ENCODE measurements at places on chromosomes 1 and 21. TPM values are rescaled to one million over a fixed set of nuclear protein-coding genes. Genes with fewer than 3 reads are reported as not detected.

DNA sequence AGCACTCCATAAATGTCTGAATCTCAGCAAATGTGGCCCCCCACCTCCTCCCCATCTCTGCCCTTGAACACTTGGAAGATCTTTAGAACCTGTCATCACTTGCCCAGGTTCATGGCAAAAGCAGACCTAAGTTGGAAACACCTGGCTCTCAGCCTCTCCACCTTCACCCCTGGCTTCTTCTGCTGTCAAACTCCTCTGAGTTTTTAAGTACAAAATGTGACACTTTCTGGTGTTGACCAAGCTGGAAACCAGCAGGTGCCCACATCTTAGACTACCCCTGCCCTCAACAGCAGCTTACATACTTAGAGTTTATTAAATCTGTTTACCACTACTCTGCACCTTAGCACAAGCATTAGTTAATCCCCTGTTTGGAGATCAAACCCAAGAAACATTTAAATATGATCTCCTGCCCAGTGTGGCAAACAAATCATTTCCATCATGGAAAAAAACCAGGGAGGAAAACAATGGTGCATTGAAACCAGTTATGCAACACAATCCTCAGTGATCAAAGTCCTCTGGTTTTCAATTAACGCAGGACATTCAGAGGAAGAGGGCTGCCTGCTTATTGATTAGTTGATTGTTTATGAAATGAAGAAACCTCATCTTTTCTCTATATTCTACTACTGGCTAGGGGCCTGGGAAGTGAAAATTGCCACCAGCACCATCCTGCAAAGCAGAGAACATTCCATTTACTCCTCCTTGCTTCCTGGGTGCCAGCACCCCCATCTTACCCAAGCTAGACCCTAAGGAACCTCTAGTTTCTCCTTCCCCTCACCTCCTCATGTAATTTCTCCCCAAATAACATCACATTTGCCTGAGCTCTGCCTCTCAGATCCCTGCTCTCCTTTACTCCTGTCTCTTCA lies 139.4 kb upstream of the RAB4A start:
- DNase-seq, result no peak

- no peak for DNase-seq
Measured at GRCh38 chr1:156478250-156478627, 22.3 kb downstream of the MEF2D start.

- no peak for DNase-seq
Measured at GRCh38 chr1:242201090-242201489, 202.2 kb upstream of the MAP1LC3C start.

DNA sequence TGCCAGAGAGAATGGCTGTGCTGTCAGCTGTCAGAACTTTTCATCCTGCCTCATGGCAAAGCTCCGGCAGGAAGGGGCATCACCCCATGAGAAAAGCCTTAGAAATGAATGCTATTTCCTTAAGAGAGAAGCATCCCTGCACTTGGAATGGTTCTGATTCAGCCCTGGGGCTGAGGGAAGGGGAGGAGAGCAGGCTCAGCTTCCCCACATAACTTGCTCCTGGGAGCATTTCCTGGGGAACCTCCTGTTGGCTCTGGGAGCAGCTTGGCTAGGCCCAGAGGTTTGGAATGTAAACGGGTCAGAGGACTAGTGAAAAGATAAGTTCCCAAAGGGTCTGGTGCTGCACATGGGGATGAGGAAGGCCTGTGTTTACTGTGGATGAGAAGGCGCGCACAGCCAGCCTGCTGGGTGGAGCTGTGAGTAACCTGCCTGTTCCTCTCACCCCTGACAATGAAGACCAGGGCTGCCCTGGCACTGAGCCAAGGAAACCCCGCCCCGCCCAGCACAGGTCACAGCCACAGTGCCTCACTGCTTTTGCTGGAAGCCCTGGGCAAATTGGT lies 5.0 kb downstream of the PRELP start:
- peak; percentile 90 for DNase-seq

GRCh38 chr21:44845418-44846223 lies 27.8 kb upstream of the SUMO3 start:
- DNase-seq, result peak; percentile 82

GRCh38 chr1:176436251-176436650 lies 26.7 kb upstream of the PAPPA2 start:
- DNase-seq, result no peak

- DNase-seq, result no peak
Measured at GRCh38 chr1:68107771-68108170, 57.3 kb upstream of the DIRAS3 start.

- no peak for DNase-seq
Measured at GRCh38 chr1:89743788-89744187, 77.0 kb upstream of the LRRC8D start.

The SPATA1 gene
- 2.7 TPM for total RNA-seq

The SIPA1L2 gene
- total RNA-seq, result 11.3 TPM

The ETV3L gene
- total RNA-seq, result not detected

The APP gene
- total RNA-seq, result 507 TPM

The OR2T11 gene
- not detected for total RNA-seq

The RPE65 gene
- total RNA-seq, result not detected

The MOB3C gene
- total RNA-seq, result 23.2 TPM

Measured in aorta (tissue), 5 donors.